ENCODE measurements at places on chromosomes 7 and 10. TPM values are rescaled to one million over a fixed set of nuclear protein-coding genes. Genes with fewer than 3 reads are reported as not detected.

The CUZD1 gene
- total RNA-seq = 1.1 TPM

DNA sequence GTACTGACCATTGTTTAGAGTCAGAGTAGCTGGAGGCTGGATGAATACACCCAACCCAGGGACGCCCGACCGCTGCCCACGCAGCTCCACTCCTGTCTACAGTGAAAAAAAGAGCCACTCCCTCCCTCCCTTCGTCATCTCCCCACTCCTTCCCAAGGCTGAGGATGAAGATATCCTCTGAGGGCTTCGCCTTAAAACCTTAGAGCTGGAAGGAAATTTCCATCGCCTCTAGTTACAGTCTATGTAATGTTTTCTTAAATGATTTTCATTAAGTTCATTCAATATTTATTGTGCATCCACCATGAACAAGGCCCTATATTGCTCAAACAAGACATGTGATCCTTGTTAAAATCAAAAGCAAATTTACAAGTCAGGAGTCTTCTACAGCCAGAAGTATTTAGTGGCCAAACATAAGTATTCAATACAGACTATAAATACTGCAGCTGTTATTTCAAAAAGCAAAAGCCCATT is 11.3 kb upstream of the SLIT1 start:
- DNase-seq = no peak

- peak; percentile 62 for DNase-seq
Measured at GRCh38 chr7:38232502-38233366, 40.7 kb downstream of the TARP start.

DNA sequence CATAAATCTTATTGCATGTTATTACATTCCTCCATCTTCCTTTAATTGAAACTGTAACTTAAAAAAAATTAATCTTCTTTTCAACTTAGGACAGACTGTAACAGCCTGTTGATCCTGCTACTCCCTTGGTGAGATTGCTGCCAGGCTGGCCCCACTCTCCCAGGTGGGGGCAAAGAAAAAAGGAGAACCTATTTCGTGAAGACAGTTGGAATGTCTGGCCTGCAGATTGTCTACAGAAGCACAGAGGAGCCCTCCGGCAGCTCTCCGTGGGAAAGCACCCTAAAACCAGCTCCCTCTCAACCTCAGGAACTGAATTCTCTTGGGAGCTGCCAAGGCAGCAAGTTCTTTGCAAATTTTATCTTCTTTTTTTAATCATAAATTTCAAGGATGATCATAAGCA is 32.8 kb downstream of the GRB10 start:
- DNase-seq = no peak

The FOXL3 gene
- not detected for total RNA-seq

DNA sequence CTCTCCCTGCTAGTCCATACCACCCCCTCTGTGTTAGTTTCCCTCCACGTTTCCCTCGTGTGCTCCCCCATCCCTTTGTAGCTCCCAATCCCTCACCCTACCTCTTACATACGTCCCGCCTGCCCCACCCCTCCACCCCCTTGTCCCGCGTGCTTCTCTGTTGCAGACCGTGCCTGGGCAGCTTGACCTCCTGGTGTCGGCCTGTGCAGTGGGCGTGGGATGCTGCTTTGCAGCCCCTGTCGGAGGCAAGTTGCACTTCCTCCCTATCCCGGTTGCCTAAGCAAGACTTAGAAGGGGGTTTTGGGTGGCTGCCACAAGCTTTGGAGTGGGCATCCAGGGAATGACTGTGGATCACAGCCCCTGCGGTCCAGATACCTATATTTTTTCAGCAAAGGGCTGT is 7.7 kb downstream of the CLCN1 start:
- DNase-seq = no peak

DNA sequence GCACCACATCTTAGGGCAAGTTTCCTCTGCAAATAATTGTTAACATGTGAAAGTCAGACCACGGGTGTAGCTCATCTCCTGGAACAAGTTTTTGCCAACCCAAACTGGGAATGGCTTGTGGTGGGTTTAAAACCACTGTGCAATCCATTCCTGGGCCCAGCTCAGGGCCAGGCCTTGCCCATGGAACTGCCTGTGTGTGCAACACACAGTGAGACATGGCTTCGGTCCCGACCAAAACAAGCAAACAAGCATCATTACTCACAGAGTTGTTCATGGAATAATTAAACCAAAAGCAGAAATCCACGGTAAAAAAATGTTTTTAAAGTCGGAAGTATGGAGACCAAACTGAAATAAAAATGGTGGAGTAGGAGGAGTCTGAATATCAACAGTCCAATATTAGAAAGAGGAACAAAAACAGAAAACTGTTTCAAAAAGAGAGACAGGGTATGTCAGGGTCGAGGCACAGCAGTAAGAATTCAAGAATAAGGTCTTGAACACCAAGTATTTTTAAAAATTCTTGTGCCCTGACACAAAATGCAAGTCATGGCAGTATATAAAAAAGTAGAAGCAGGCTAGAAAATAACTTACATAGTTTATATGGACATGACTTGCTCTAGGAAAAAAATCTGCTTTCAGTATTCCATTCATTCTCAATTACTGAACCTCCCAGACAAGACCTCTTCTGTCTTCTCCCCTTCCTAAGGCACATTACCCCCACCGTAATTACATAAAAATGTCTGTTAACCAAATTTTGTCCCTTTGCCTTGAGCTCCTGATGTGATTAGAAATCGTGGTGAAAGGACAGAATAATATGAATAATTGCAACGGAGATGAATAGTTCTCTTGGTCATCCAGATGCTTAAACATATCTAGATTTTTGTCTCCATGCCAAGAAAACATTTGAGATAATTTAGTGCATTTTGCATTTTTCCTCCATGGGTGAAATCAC is 88.4 kb downstream of the FAS start:
- no peak for DNase-seq

The CALCR gene
- not detected for total RNA-seq

The FGF8 gene
- not detected for total RNA-seq

DNA sequence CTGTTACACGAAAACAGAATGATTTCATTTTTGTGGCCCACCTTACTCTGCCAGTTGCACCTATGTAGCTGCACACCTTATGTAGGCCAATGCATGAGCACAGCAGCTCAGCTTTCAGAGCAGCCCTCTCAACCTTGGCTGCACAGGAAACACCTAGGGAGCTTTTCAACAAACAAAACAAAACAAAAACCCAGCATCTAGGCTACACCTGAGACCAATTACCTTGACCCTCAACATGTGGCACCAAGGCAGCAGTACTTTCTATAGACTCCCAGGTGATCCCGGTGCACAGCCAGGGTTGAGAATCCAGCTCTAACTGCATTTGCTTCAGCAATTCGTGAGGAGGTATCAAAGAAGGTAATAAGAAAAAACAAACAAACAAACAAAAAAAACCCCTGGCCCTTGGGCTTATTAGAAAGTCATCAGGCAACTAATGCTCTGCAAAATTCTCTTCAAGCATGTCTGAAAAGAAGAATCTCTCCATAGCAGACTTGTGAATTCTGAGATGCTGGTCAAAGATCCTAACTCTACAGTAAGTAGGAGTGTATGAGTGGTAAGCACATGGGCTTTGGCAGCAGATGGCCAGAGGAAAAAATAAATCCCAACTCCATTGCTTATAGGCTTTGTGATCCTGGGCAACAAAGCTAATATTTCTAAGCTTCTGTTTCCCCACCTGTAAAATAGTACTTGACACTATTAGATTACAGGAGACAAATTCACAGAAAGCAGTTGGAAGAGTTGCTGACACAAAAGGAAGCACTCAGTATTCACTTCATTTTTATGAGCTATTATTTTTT is 113.4 kb upstream of the NOBOX start:
- no peak for DNase-seq

GRCh38 chr7:155830961-155831806 is 18.9 kb upstream of the SHH start:
- no peak for DNase-seq

GRCh38 chr7:128164061-128164954 is 76.8 kb upstream of the LEP start:
- no peak for DNase-seq

The PLXDC2 gene
- 0.08 TPM for total RNA-seq

Data from activated T-cell treated with anti-CD3 and anti-CD28 coated beads, Interleukin-2, amount 50 U/mL, for 4 hours (primary cell).